ENCODE measurements at places on chromosomes 1 and 21.

DNA sequence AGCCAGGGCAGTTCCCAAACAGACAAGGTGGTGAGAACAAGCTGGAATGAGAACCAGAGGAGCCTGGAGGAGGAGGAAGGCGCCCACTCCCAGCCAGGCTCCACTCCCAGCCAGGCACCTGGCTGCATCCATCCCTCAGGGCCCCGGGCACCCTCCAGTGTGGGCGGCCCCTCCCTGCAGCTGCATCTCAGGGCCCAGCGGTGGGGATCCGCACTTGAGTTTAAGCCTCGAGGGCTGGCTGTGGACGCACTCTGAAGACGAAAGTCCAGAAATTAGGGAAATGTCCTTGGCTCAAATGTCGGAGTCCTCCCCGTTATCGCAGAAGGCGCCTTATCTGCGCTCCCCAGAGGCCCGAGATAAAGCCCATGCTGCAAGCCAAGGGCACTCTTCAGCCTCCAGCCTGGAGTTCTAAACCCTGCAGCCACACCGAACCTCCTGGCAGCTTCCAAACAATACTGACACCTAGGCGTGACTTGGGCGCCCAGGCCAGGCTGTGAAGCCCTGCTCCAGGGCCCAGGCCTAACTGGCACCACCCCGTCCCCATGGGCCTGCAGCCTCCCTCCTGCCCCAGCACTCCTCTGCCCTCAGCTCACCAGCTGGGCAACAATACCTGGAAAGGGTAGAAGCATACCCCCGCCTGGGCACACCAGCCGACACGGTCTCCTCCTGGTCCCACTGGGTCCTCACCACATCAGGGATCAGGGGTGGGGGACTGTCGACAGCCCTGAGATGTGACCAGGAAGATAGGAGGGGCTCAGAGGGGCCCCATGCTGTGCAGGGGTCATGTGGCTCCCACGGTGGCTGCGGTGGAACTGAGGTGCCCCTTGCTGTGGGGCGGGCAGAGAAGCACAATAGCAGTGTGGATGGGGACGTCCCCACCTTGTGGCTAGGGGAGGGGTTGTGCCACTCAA is 184.8 kb upstream of the VAMP3 start:
- no peak for DNase-seq

GRCh38 chr1:157844089-157844830 is 2.7 kb upstream of the CD5L start:
- no peak for DNase-seq

- DNase-seq, result no peak
Observed at GRCh38 chr1:18536915-18537314, 56.2 kb downstream of the KLHDC7A start.

GRCh38 chr1:172895761-172896160 is 155.0 kb downstream of the TNFSF18 start:
- no peak for DNase-seq

- DNase-seq, result no peak
Observed at GRCh38 chr1:160544647-160545046, 21.6 kb upstream of the SLAMF6 start.

- DNase-seq, result no peak
Observed at GRCh38 chr1:206135248-206135647, 18.1 kb upstream of the AVPR1B start.

DNA sequence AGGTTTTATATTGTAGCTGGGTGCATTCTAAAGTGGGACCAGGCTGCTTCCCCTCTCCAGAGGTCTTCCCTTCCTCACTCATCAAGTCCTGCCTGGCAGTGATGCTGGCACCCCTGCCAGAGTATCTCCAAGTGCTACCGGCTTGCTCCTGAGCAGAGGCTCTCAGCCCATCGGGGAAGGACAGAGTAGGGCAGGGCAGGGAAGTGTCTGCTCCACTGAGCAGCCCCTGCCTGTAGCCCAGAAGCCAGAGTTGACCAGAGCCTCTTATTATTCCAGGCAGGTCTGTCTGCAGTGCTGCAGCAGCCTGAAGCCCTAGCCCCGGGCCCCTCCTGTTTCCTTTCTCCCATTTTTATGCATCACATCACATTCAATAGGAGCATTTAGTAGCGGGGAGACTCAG is 51.1 kb downstream of the ATP2B4 start:
- DNase-seq, result no peak

DNA sequence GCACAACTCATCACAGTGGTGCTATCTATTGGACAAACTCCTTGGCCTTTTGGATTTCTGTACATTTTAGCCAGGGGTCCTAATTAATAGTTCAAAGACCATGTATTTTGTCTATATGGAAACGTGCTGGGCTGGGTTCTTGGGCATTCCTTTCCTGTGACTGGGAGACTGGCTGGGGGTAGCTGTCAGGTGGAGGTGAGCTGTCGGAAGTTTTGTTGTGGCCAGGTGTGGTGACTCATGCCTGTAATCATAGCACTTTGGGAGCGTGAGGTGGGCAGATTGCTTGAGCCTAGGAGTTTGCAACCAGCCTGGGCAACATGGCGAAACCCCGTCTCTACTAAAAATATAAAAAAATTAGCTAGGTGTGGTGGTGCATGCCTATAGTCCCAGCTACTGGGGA is 392.4 kb downstream of the RPS6KC1 start:
- DNase-seq, result no peak

GRCh38 chr1:112548547-112548946 is 39.8 kb downstream of the WNT2B start:
- DNase-seq, result no peak

DNA sequence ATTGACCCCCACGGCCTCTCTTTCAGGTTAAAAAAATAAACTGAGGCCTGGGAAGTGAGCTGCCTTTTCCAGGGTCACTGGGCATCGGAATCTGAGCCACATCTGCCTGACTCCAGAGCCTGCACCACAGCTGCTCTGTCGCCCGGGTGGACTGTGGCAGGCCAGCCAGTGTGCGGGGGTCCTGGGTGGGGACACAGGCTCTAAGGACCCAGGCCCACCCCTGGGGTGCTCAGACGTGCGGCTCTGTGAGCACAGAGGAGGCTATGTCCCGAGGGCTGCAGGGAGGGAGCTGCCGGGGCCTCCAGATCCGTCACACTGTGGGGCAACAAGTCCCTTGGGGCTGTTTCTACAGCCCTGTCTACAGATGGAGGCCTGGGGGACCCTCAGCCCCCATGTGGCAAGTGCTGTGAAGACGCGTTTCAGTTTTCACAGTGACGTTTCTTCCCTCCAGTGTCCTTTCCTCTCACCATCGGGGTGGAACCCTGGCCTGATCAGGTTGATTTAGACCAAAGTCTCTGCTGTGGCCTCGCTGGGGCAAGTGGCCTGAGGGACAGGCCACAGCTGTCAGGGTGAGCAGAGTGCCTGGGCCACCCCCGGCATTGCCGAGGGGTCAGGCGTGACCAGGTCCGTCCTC is 39.2 kb upstream of the ACTRT2 start:
- no peak for DNase-seq

DNA sequence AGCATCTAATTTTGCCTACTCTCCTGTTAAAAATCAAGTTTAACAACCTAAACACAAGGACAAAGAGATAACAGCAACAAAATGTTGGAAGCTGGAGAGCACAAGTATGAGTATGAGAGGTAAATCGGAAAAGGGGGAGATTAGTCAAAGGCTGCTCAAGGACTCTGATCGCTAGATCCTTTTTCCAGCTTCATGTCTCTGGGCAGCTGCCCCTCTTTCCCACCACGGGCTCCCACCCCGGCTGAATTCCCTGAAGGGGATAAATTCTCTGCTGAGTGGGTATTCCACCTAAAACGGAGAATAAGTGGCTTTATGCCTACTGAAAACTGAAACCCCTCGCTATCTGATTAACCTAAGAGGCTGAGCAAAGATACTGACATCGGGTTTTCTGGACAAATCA is 696 bp upstream of the CTBS start:
- no peak for DNase-seq

DNA sequence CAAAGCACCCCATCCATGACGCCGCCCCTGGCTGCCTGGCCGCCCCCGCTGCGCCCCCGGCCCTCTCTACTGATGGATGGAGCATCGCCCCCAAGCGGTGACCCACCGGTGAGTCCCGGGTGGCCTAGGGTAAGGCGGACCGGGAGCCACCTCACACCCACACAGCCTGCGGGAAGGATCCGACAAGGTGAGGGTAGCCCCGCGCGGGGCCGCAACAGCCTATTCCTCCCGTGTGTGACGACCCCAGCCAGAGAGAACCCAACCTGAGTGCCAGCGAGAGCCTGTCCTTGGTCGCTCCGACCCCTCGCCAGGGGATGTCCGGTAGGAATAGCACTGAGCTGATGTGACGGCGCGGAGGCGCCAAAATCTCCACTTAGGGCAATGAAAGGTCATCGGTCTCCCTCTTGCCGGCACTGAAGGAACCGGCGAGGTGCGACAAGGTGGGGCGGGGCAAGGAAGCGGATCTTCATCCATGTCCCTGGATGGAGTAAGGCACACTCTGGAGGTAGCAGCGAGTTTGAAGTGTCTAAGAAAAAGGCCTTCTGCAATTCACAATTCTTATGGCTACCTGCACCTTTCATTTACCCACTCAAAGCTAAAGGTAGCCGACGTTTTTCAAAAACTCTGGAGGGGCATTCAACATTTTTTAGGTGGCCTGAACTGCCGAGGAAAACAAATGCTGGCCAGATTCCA is 19.7 kb upstream of the CHIA start:
- DNase-seq, result no peak

DNA sequence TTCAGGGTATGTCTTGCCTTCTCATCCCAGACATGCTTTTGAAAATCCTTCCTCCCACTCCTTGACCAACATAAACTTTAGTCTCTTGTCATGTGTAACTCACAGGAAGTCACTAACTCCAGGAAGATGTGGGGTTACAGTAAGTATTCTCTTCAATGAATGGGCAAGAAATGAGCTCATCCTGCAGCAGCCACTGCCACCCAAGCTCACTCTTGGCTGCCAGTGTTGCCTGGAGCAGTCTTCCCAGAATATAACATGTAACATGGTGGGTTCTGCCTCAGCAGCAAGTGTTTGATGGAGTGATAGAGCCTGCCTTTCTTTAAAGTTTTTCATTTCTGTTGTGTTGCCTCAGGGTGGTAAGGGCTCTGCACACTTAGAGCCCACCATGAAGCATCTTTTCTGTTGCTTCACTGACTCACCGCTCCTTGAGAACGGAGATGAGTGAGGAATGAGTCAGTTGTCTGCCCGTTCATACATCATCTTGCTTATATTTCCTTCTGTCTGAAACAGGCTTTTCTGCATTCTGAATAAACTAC is 187.0 kb downstream of the TPR start:
- peak; percentile 32 for DNase-seq

Data from fibroblast of gingiva (primary cell).